ENCODE measurements at places on chromosomes 3 and 15.

DNA sequence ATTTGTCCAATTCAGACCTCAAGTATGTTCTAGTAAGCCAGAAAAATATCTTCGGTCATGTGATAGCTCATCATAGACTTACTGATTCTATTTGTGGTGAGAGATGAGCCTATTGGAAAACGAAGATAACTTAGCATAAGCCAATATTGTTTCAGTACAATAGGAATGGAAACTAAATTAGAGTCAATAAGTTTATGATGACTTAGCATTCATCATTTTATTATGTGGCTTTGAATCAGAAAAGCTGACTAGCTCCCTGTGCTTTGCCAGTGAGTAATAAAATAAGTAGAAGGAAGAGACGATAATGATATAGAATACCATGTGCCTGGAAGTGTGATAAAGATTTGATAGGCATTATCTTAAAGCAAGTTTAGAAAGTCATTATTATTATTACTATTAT lies 605.6 kb downstream of the AGBL1 start:
- no peak for DNase-seq

GRCh38 chr3:109369510-109369909 lies 32.2 kb upstream of the DPPA4 start:
- no peak for DNase-seq

GRCh38 chr15:45107941-45108630 lies 5.9 kb downstream of the DUOX2 start:
- no peak for DNase-seq

DNA sequence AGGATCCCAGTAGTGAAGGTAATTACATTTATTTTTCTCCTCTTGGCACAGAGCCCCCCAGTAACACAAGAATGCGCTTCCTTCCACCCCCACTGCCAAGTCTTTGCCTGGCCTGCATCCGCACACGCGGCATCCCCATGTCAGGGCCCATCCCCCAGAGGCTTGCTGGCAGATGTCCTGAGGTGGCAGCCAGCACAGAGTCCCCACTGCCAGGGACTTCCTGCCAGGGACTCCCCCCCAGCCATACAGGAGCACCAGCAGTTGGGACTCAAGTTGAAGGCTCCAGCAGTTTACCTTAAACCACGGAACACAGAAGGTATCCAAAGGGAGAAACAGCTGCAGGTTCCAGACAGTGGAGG lies 41.0 kb downstream of the MEGF11 start:
- DNase-seq, result no peak

GRCh38 chr15:38378161-38378560 lies 75.8 kb upstream of the FAM98B start:
- no peak for DNase-seq

GRCh38 chr3:133096900-133097613 lies 58.9 kb downstream of the TMEM108 start:
- DNase-seq, result no peak

- DNase-seq, result no peak
Observed at GRCh38 chr3:152517502-152517901, 248.8 kb downstream of the MBNL1 start.

DNA sequence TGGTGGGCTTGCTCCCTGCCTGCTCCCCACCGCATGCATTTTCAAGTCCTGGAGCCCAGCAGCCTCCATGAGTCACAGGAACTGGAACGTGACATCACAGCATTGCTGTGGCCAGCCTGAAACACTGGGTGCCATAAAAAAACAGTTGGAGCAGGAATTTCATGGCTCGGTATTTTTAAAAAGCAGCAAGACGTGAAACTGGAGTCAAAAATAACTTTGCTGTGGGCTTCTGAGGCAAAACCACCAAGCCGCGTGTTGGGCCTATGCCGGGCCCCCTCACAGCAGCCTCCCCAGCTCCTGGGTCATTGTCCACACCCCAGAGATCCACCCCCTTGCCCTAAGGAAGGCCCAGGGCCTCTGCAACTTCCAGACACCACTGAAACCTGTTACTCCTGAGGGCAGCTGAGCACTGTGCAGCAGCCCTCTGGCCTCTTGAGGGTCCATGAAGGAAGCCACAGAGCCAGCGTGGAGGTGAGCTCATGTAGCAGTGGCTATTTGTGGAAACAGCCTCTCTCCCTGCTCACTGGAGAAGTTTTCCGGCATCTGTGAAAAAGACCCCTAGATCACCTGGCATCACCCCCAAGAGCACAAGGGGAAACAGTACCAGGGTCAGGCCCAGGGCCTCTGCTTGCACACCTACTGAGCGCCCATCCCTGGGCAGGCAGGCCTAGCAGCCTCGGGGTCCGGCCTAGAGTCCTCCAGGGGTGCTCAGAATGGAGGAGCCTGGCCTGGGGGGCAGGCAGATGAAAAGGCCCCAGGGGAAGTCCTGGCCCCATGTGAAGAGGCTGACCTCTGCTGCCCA lies 34.0 kb upstream of the DUSP7 start:
- no peak for DNase-seq

GRCh38 chr3:143267989-143268388 lies 148.4 kb downstream of the CHST2 start:
- no peak for DNase-seq

- no peak for DNase-seq
Observed at GRCh38 chr15:89021224-89021623, 67.0 kb upstream of the ABHD2 start.

DNA sequence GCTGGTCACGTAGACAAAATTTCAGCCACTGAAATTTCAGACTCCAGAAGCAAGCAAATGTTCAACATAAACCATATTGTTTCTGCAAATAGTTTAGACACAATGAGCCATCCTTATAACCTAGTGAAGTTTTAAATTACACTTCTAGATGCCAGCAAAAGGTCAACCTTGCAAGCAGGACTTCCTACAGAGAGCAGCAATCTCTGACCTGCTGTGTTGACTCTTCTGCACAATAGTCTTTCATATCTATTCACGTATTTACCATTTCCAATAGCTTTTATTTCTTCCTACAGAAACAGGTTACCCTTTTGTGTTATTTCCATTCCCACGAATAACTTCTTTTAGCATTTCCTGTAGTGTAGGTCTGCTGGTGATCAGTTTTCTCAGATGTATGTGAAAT lies 10.6 kb downstream of the LMLN start:
- no peak for DNase-seq

GRCh38 chr15:25674913-25675312 lies 188.2 kb downstream of the ATP10A start:
- DNase-seq, result no peak

DNA sequence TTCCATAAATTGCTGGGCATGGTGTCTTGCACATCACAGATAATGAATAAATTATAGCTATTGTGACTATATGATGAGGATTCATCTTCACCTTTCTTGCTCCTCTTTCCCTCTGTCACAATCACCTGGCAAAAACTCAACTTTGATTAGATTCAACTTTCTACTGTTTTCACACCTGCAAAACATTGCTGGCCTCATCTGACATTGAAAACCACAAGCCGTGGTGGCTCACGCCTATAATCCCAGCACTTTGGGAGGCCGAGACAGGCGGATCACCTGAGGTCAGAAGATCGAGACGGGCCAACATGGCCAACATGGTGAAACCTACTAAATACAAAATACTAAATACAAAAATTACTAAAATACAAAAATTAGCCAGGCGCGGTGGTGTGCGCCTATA lies 12.7 kb upstream of the PEX5L start:
- DNase-seq, result no peak

GRCh38 chr3:194877291-194878119 lies 191.8 kb downstream of the FAM43A start:
- no peak for DNase-seq

GRCh38 chr3:143581972-143582722 lies 266.1 kb downstream of the SLC9A9 start:
- DNase-seq, result no peak

DNA sequence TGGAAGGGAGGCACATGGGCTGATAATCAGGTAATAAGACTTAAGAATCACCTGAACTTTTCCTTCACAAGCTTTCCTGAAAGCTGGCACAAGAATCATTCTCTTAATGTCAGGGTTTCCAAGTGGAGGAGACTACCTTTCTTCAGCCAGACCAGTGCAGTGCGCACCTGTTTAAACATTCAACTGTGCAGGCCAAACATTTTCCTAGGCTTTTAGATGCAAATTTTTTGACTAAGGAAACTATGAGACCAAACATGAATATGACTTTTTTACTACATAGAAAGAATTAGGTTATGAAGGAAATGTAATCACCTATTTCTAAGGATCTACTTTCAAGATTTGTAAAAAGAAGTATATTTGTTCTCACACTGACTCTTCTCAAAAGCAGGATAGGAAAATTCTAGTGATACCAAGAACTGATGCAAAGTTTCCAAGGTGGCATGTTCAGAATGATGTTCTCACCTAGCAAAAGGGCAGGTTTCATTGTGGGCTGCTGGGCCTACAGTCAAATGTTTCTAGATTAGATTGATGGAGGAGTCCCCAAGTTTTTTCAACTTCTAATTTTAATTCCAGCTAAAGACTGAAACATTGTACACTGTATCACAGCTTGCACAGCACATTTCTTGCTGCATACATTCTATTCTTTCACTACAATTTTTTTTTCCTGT lies 339.1 kb downstream of the TIGIT start:
- DNase-seq, result no peak

DNA sequence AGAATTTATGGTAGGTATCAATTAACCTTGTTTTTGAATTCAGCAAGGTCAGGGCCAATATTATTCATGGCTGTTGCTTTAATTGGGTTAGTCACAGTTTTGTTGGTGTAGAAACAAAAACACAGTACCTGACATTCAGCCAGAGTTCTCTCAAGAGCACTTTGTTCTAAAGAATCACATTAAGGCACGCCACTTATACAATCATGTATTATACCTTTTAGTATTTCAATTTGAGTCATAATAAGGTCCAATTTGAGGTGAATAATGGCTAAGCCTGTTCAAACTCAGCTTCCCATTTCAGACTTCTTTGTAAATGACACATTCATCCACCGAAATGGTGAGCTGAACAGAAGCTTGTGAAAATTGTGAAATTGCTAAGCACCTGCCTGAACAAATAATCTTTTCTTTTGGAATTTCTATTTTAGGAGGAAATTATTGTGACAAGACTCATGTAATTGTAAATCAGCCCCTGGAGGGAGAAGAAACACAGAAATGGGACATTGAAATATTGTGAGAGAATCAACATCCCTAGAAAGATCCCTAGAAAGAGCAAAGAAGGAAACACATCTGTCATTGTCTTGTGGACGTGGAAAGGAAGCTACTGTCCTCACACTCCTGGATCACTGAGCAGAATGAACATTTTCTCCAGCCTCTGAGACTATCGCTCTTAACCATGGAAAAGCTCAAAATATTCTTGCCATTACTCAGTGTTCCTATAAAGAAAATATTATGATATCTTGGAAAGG lies 29.3 kb downstream of the RIOX2 start:
- DNase-seq, result no peak

GRCh38 chr15:98651581-98652220 lies 3.4 kb downstream of the IGF1R start:
- DNase-seq, result no peak

- DNase-seq, result no peak
Observed at GRCh38 chr15:88987934-88988671, 74.9 kb upstream of the MFGE8 start.

- no peak for DNase-seq
Observed at GRCh38 chr3:28745916-28746617, 397.4 kb upstream of the AZI2 start.

DNA sequence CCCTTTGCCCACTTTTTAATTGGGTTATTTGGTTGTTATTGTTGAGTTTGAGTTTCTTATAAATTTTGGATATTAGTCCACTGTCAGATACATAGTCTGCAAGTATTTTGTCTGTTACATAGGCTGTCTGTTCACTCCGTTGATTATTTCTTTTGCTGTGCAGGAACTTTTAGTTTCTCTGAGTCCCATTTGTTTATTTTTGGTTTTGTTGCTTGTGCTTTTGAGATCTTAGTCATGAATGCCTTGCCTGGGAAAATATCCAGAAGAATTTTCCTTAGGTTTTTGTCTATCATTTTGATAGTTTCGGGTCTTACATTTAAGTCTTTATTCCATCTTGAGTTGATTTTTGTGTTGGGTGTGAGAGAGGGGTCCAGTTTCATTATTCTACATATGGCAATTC lies 254.5 kb downstream of the NLGN1 start:
- DNase-seq, result no peak

DNA sequence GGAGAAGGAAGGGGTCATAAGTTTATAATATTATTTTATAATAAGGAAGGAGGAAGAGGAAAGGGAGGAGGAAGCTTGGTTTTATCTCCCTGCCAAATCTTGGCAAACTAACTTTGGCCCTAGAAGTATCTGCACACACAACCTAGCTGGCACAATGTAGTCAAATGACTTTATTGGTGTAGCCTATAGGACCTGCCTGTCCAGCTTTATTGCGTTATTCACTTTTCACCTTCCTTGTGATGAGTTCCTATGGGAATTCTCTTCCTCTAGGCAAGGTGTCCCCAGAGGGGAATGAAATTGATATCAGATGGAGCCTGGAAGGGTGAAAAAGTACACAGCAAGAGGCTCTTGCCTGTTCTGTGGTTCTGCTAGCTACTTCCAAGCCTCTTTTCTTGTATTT lies 111.2 kb upstream of the SLC25A36 start:
- DNase-seq, result no peak
